Fibroblast of skin of left biceps (primary cell): ENCODE measurements at places on chromosomes 12 and 14.

- DNase-seq, result no peak
Measured at GRCh38 chr14:32697704-32698103, 241.0 kb upstream of the NPAS3 start.

DNA sequence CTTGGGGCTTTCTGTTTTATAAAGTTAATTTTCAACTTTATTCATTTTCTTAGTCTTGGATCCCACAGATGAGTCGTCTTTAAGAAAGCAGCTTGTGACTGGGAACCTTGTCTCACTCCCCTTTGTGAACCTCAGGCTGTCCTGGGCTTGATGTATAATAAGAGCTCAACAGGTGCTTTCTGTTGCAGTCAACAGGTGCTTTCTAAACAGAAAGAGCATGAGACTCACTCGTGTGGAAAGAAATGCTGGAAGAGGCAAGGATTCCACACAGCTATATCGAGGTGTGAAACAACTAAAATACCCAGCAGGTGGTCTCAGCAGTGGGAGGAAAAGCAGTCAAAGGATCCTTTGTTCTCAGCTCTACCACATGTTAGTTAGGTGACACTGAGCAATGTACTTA is 398.9 kb downstream of the EGLN3 start:
- DNase-seq, result no peak

DNA sequence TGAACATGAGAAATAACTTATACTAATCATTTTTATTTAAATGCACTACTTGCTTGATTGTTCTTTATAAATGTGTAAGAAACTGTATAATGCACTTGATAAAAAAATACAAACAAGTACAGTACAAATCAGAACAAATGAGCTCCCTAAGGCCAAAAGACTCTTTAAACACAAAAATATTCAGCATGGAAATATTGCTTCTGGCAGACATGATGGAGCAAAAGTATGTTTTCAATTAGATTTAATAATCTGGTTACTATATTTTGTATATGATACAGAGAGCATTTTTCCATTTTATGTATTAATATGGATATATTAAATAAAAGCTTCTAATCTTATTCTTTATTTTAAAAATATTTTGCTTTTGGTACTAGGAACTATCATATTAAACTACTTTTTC is 800.2 kb upstream of the LRFN5 start:
- no peak for DNase-seq

GRCh38 chr12:31574803-31575575 is 15.9 kb downstream of the DENND5B start:
- DNase-seq, result no peak

DNA sequence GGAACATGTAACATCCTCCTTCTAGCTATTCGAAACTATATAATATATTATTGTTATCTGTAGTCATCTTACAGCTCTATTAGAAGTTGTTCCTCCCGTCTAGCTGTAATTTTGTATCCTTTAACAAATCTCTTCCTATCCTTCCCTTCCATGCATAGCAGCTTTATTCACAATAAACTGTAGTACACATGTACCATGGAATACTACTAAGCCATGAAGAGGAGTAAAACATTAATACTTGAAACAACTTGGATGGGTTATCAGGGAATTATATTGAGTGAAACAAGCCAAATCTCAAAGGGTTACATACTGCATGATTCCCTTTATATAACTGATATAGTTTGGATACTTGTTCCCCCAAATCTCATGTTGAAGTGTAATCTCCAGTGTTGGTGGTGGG is 33.9 kb upstream of the STK38L start:
- no peak for DNase-seq

- DNase-seq, result no peak
Measured at GRCh38 chr12:29333178-29333577, 47.8 kb downstream of the ERGIC2 start.

GRCh38 chr14:52678591-52678990 is 16.8 kb downstream of the ERO1A start:
- no peak for DNase-seq
